Colonic mucosa (tissue), 4 donors: ENCODE measurements at places on chromosomes 16 and 17.
A peak's percentile ranks its signal among the peaks of the same experiment; 100 is the strongest.

DNA sequence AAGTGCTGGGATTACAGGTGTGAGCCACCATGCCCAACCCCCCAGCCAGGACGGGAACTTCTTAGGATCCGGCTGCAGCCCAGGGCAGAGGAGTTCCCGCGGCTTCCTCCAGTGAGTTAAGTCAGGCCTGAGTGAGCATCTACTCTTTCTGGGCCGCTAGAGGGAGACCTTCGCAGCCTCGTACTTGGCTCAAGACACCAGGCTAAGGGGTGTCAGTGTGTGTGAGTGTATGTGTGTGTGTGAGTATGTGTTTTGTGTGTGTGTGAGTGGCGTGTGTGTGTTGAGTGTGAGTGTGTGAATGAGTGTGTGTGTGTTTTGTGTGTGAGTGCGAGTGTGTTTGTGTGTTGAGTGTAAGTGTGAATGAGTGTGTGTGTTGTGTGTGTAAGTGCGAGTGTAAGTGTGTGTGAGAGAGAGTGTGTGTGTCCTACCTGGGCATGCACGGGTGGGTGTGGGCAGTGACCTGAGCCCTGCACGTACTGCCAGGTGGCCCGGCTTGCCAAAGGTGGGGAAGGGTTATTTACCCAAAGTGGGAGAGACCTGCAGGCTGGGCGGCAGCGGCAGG lies 58.5 kb downstream of the TMEM235 start:
- peak; percentile 79 for DNase-seq

DNA sequence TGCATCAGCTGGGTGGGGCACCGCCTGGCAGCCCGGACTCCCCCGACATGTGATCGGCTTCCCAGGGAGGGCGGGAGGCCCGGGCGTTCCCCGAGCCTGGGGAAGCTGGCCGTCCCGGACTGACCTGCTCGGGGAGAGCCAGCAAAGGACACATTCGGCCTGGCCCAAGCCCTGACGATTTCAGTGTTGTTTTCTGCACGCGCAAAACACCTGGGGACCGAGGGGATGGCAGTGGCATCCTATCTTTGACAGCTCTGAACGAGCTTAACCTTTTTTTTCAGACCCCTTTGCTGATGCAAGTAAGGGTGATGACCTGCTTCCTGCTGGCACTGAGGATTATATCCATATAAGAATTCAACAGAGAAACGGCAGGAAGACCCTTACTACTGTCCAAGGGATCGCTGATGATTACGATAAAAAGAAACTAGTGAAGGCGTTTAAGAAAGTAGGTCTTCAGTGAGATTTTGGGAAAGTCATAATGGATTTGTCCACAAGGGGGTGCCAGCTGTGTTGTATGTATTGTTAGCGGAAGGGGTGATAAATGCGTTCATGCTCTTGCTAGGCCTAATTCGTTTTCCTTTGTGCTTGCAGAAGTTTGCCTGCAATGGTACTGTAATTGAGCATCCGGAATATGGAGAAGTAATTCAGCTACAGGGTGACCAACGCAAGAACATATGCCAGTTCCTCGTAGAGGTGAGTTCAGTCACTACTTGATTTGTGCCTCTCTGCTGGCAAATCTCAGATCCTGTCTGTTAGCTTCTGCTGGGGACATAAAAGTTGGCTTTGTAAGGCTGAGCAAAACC lies 1.0 kb downstream of the EIF1 start:
- DNase-seq: peak; percentile 71

DNA sequence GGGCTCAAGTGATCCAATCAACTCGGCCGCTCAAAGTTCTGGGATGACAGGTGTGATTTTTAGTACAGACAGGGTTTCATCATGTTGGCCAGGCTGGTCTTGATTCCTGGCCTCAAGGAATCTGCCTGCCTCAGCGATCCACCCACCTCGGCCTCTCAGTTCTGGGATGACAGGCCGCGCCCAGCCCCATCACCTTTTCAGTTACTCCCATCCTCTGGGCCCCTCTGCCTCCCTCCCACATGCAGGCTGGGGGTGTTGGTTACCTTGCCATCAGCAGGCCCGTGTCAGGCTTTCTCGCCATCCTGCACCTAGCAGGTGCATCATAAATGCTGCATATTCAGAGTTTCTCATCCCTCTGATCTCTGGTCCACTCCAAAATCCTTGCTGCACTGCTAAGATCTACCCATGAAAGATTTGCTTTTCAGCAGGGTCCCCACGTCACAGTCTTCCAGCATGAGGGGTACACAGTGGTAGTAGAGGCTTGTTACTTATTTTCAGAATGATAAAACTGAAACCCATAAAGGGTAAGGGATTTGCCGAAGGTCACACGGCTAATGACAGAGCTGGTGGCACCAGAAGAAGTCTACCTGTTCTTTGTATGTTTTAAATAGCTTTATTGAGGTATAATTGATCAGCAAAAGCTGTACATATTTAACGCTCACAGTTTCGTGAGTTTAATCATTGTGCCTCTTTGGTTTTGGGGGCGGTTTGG lies 16.6 kb downstream of the PMM2 start:
- DNase-seq: no peak

- no peak for DNase-seq
These were observed 7.0 kb downstream of the KNOP1 start for GRCh38 chr16:19710991-19711545.

GRCh38 chr17:31495022-31495885 lies 103.8 kb downstream of the RAB11FIP4 start:
- peak; percentile 69 for DNase-seq

GRCh38 chr16:24198807-24199533 lies 57.2 kb upstream of the CACNG3 start:
- DNase-seq: no peak

DNA sequence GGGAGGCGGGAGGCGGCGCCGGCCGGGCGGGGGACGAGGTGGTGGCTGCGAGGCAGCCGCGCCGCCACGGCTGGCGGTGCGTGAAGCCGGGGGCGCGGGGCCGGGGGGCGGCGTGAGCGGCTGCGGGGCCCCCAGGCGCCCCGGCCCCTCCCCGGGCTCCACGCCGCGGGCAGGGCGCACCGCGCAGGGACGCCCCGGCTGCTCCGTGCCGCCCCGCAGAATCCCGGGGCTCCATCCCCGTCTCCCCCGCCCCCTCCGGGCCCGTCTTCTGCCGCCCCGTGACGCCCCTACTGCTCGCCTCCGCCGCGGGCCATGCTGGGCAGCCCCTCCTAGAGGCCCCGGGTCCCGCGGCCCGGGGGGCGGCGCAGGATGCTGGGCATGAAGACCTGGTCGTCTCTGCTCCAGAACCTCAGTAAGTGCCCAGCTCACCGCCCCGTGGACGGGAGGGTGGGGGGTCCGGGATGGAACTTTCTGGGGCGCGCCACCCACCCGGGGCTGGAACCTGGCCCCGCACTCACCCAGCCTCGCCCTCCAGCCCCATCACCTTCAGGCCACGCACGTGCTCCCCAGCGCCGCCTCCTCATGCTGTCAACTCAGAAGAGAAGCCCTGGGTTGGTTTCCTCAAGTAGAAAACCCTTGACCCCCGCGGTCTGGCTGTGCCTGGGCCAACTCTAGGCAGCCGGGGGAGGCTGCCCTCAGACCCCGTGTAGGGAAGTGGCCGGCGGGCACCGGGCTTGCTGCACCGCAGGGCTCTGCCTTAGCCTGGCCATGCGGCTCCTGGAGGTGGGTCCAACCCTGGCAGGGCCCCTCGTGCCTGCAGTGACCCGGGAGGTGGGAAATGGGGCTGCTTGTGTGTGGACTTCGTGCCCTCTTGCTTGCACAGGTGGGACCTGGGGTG lies 150.2 kb upstream of the GSE1 start:
- DNase-seq: no peak

GRCh38 chr17:80109066-80109660 lies 7.8 kb downstream of the GAA start:
- DNase-seq: no peak

- no peak for DNase-seq
These were observed 1401.0 kb downstream of the CDH11 start for GRCh38 chr16:63720848-63721247.

GRCh38 chr17:7988750-7989178 lies 13.7 kb upstream of the GUCY2D start:
- peak; percentile 82 for DNase-seq

DNA sequence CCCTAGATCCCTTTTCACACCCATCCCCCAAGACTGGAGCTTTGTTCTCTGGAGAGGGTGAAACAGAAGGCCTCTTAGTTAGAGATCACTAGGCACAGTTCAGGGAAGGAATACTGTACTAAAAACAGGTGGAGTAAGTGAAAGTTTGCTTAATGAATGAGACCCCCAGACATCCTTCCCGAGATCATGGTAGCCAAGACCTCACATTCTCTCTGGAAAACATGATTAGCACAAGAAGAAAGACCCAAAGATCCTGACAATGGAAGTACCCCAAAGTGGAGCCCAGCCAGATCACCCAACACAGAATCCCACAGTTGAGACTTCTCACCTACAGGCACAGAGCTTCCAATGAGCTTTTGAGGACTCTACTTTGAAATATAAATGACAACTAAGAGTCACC lies 3.4 kb upstream of the CMTM4 start:
- DNase-seq: no peak

DNA sequence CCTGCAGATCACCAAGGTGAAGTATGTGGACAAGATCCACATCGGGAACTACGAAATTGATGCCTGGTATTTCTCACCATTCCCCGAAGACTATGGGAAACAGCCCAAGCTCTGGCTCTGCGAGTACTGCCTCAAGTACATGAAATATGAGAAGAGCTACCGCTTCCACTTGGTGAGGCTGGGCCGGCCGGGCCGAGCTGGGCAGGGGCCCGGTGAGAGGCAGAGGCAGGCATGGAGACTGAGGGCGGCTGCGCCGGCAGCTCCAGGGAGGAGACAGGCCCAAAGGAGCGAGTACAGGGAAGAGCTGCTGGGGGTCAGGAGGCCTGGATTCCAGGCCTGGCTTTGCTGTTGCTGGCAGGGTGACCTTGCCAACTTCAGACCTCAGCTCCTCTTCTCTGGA lies 8.3 kb downstream of the PRSS8 start:
- no peak for DNase-seq

DNA sequence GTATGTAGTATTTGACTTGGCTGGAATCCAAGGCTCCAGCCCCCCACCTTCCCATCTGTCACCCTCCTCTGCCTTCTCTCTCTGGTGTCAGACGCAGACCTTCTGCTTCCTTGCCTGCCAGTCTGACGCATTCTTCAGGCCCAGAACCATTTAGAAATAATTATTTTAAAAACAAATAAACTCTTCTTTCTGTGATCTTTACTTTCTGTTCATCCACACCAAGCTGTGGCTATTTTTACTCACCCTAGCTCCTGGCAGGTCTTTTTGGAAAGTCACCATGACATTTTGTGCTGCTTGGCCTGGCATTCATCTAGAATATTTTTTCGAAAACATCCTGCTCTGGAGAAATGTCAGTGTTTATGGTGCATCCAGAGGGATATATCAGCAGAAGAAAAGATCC lies 330.7 kb upstream of the ASIC2 start:
- no peak for DNase-seq

DNA sequence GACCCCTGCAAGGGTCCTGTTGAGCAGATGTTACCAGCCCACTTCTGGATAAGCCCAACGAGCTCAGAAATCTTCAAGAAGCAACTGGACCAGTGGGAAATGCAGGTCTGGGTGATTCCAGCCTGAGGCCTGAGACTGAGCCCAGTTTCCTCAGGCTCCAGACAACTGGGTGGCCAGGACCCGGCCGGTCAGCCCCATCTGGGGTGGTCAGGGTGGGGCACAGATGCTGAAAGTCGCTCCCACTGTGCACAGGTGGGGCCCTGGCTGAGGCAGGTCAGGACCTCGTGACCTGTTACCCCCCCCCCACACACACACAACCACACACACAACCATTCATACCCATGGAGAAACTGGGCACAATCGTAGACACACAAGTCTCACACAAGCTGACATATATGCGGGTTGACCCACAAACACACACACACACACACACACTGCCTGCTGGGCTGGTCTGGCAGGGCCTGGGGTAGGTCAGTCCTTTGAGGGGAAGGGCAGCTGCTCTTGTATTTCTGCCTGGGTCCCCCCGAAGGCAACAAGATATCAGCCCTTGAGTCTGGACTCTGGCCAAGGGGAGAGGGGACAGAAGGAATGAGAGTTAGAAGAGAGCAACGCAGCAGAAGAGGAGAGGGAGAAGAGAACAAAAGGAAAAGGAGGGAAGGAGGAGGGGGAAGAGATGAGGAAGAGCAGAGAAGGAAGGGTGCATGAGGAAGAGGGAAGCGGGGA lies 99.0 kb upstream of the CDH5 start:
- DNase-seq: no peak

DNA sequence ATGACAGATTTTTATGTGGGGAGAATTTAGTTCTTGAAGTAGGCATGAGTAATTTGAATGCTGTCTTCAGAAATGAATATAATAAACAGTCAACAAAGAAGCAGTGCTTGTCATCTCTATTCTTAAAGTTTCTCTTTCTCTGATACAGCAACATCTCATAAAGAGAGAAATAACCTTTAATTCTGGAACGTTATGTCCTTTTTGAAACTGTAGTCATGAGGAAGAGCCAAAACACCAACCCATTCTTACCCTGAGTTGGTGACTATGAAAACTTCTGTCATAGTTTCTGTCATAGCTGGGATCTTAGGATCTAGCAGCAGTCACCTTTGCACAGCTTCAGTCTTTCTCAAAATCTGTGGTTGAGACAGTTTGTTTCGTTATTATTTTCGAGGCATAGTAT lies 15.3 kb upstream of the RASL10B start:
- DNase-seq: no peak

GRCh38 chr17:50188531-50188920 lies 12.9 kb downstream of the COL1A1 start:
- no peak for DNase-seq

DNA sequence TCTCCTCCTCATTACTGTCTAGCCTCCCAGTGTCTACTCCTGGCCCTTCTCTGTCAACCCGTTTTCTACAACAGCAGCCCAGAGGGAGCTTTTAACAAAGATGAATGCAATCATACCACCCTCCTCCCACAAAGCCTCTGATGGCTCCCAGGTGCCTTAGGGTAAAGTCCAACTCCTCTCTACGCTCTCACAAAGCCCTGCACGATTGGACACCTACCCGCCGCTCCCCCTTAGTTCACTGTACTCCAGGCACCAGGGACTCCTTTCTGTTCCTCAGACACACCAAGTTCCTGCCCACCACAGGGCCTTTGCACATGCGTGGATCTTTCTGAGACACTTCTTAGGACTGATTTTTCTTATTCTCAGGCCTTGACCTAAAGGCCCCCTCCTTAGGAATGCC lies 17.4 kb downstream of the CCDC102A start:
- no peak for DNase-seq

DNA sequence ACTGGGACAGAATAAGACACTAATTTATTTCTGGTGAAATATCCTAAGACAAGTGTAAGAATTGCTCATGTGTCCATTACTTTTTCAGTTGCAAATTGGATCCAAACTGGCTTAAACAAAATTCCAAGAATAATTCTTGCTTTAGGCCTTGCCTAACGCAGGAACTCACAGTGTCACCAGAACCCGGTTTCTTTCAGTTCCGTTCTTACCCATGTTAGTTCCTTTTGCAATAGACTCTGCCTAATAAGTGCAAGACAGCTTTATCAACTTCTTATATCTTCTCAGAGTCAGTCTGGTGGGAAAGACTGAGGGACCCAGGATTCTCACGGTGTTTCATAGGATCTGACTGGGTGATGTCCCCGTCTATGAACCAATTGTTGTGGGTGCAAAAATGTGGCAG lies 24.7 kb downstream of the GDE1 start:
- no peak for DNase-seq

GRCh38 chr17:55334881-55335540 lies 70.3 kb downstream of the HLF start:
- DNase-seq: no peak

- DNase-seq: no peak
These were observed 3.2 kb upstream of the CDK5RAP3 start for GRCh38 chr17:47967607-47968252.

GRCh38 chr17:10976401-10976800 lies 138.5 kb upstream of the PIRT start:
- no peak for DNase-seq
